ENCODE measurements at places on chromosomes 2 and 18.
A peak's percentile ranks its signal among the peaks of the same experiment; 100 is the strongest.

GRCh38 chr2:232369126-232369951 lies 9.2 kb upstream of the ALPP start:
- DNase-seq: no peak

- no peak for DNase-seq
Observed at GRCh38 chr2:205527801-205528200, 154.5 kb upstream of the NRP2 start.

DNA sequence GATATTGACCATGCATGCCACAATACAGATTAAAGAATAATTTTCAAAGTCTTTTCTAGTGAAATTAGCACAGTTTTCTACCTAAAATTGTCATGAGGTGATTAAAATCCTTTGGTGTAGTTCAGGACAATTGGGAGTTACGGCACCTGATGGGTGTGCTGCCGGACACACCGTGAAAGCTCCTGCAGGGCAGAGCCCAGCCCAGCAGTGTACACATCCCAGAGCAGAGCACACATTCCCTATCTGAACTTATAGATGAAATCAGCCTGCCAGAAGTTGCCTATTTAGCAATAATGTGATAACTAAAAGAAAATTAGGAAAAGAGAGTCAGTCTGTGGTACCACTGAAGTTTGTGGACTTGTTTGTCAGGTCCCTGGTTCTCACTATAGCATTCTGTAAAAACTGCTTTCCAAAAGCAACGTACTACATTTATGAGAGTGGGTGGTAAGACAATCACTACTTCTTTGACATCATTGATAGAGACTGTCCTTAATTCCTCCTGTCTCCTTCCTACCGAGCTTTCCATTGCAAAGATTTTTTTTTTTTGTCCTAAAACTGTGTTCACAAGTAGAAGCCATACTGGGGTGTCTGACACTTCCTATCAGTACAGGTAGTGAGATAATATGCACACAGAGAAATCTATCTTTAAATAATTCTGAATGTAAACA lies 3.4 kb downstream of the CYTIP start:
- DNase-seq: no peak

- no peak for DNase-seq
Observed at GRCh38 chr2:169910109-169910799, 83.0 kb downstream of the UBR3 start.

DNA sequence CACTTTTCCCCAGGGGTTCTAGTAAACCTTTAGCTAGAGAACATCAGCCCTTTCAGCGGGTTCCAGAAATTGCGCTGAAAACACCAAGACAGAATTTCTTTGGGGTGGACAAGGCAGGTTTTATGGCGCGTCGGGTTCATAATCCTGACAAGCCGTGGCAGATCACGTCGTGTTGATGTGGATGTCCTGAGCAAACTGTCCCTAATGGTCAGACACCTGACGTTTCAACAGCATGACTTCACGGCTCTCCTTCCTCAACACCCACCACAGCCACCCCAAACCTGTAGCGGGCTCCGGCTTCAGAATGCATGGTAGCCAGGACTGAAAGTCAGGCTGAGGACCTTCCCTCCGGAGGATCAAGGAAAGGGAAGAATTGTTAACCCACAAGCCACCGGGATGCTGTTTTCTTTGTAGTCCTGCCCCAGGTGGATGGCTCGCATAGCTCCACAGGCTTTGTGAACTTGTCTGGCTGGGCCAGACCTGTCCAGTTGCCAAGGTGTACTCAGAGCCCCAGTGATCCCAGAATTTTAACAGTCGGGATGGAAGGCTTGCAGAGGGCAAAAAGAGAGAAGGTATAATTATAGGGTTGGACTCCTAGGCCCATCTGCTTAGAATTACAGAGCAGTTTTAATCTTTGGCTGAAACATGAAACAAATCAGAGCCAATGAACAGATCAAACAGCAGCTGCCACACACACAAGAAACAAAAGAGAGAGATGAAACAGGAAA lies 1.5 kb downstream of the APCDD1 start:
- no peak for DNase-seq

- no peak for DNase-seq
Observed at GRCh38 chr2:20990442-20991430, 53.1 kb downstream of the APOB start.

- peak; percentile 56 for DNase-seq
Observed at GRCh38 chr18:13447621-13448334, 229.2 kb downstream of the LDLRAD4 start.

DNA sequence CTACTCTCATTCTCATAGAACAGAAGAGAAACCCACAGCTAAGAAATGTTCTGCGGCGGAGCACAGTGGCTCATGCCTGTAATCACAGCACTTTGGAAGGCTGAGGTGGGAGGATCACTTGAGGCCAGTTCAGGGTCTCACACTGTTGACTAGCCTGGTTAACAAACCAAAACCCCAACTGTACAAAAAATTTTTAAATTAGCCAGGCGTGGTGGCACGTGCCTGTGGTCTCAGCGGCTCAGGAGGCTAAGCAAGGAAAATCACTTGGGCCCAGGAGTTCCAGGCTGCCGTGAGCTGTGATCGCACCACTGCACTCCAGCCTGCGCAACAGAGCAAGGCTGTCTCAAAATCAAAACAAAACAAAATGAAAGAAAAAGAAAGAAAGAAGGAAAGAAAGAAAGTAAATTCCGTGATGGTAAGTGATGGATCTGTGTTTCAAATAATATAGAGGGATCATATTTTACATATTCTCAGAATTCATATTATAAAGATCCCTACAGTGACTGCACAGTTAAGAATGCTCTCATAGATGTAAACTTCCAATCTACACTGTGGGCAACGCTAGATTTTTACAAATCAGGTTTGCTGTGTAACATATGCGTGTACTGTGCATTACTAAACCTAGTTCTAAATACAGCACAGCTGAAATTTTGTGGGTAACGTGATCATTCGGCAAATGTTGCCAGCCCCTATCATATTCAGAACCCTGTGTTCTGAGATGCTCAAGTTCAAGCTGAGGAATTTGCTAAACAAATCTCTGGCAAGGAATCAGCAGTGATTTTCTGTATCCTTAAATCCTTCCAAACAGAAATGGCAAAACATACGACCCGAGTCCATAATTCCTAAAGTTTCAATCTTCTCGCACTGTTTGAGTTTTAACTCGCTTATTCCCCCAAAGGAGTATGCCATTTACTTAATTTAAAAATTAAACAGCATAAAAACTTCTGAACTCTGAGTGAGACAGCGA lies 1.2 kb upstream of the RAB12 start:
- no peak for DNase-seq

GRCh38 chr2:69382547-69382946 lies 4.5 kb downstream of the GFPT1 start:
- no peak for DNase-seq

- no peak for DNase-seq
Observed at GRCh38 chr2:39394516-39394961, 42.5 kb downstream of the MAP4K3 start.

Measured in fibroblast of skin of left biceps (primary cell).